ENCODE measurements at places on chromosomes 3 and 15. TPM values are rescaled to one million over a fixed set of nuclear protein-coding genes. Genes with fewer than 3 reads are reported as not detected.
A peak's percentile ranks its signal among the peaks of the same experiment; 100 is the strongest.

DNA sequence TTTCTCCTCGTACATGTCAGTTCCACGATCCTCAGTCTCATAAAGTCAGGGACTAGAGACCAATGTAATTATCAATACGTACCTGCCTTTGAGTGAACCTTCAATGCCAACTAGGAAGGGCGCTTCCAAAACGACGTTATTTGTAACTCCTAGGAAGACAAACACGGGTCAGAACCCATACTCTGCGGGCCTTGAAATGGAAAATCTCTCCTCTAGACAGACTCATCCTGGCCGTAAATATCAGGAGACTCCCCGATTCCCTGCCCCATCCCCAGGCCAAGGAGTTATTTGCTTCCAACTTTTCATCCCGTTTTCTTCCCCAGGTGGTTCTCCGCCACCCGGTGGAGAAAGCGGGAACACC lies 578 bp downstream of the OIP5 start:
- no peak for DNase-seq

DNA sequence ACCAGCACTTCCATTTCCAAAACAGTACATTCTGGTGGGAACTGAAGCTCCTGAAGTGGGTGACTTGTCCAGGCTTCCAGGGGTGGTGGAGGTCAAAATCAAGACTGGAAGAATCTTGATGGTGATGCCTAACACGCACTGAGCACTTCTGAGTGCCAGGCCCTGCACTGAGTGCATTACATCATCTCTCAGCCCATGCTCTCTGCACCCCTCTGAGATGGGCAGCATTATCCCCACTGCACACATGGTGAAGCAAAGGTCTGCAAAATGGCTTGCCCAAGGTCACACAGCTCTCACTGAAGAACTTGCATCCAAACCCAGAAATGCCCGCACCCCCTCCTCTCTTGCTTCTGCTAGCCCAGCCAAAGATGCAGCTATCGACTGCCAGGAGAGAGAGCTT lies 36.9 kb downstream of the NTRK3 start:
- DNase-seq: no peak

GPR149 gene
- polyA plus RNA-seq: 0.14 TPM

DNA sequence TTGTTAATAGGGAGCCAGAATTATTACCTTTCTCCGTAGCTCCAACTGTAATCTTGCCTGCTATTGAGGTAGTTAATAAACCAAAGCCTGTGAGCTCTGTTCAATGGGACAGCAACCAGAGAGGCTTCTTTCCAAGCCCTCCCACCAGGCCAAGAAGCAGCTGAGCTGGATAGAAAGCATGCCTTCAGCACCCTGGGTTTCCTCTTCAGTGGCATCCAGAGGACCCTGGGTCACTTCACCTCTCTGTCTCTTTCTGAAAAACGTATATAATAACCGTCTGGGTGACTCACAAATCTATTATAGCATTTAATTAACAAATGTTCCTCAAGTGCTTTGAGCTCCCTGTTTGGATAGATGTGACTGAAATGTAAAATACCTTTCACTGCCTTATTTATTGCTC lies 420.0 kb downstream of the LPP start:
- no peak for DNase-seq

DNA sequence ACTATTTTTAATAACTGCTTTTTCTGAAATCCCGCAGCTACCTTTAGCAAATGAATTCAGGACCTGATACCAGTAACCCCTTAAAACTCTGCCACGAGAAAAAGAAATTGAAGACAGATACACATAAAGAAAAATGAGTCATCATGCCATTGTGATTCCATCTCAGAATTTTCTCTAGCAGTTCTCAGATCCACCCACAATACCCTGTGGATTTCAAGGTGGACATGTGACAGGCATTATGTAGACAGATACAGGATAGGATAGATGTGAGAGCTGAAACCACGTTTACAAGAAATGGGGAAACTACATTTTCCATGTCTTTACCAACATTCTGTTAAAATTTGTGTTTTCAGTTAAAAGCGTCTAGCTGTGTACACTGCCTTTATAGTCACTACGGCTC lies 291.9 kb upstream of the NR2F2 start:
- DNase-seq: no peak

IP6K1 gene
- 22.7 TPM for polyA plus RNA-seq

DNA sequence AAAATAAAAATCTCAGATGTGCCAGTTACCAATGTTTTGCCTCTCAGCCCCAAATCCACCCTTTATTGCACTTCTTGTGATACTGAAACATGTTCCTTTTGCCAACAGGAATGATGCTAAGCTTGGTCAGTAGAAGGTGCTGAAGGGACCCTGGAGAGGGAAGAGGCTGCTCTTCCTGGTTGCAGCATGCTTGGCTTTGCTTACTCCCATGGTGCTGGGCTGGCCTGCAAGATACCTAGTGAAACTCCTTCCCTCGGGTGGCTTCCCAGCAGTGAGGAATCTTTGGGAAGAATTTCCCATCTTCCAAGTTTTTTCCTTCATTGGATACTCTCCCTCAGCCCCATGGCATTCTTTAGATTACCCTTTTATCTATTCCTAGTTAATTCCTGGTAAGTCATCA lies 151.8 kb upstream of the TGFBR2 start:
- no peak for DNase-seq

- DNase-seq: peak; percentile 56
These were observed 1.3 kb downstream of the TCF12 start for GRCh38 chr15:56919609-56920366.

GRCh38 chr15:38084289-38084688 lies 149.8 kb downstream of the TMCO5A start:
- no peak for DNase-seq
